ENCODE measurements at places on chromosomes 7 and 10.

- no peak for DNase-seq
Measured at GRCh38 chr10:70744617-70745143, 40.5 kb downstream of the TBATA start.

GRCh38 chr10:79229071-79229541 is 118.2 kb upstream of the PPIF start:
- DNase-seq: peak; percentile 67

DNA sequence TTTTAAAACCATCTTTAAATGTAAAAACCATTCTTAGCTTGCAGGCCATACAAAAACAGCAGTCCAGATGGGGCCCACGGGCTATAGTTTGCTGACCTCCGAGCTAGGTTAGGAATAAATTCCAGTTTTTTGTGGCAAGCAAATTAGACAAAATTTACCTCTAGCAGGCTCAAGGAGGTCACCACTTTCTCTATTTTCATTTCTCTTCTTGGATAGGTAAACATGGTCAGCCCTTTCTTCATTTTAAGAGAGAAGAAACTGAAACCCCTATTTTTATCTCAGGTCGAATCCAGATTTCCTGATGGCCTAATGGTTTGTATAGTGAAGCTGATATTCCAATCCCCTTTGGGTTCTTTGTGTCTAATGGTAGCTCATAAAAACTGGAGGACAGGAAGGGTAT is 10.7 kb downstream of the IKZF5 start:
- DNase-seq: no peak

- no peak for DNase-seq
Measured at GRCh38 chr7:74473116-74473515, 19.4 kb downstream of the GTF2IRD1 start.

GRCh38 chr7:157497744-157498651 is 161.2 kb downstream of the DNAJB6 start:
- DNase-seq: no peak

GRCh38 chr7:42102301-42102700 is 134.7 kb downstream of the GLI3 start:
- DNase-seq: no peak

- DNase-seq: no peak
Measured at GRCh38 chr7:157113607-157114006, 25.1 kb upstream of the UBE3C start.

DNA sequence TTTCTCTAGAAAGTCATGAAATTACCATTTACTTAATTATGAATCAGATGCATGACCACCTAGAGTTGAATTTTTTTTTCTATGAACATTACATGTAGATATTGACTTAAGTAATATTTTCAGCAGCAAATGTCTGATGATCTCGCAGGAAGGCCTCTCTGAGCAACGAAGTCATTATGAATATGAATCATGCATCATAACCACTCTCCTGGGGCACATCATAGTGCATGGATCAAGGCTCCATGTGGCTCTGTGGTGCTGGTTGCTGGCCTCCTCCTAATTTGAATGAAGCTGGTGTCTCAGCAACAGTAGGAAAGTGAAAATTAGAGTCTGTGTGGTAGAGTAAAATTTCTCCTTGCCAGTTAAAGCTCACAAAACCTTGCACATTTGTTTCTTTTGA is 121.4 kb upstream of the INHBA start:
- DNase-seq: no peak

DNA sequence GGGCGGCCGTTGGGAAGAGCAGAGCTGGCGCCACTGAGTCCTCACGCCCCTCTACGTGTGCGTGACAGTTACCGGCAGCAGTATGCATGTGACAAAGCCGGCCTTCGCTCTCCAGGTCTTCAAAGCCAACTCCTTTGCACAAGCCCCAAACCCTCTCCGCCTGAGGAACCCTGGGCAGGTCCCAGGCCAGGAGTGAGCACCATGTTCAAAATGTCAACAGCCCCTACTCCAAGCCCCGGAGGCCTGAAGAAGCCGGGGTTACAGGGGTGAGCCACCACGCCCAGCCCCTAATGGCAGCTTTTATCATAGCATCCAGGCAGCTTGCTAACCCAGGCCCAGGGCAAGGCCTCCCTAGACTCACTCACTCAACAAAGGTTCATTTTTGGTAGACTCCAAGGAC is 70.8 kb downstream of the OAT start:
- DNase-seq: no peak

DNA sequence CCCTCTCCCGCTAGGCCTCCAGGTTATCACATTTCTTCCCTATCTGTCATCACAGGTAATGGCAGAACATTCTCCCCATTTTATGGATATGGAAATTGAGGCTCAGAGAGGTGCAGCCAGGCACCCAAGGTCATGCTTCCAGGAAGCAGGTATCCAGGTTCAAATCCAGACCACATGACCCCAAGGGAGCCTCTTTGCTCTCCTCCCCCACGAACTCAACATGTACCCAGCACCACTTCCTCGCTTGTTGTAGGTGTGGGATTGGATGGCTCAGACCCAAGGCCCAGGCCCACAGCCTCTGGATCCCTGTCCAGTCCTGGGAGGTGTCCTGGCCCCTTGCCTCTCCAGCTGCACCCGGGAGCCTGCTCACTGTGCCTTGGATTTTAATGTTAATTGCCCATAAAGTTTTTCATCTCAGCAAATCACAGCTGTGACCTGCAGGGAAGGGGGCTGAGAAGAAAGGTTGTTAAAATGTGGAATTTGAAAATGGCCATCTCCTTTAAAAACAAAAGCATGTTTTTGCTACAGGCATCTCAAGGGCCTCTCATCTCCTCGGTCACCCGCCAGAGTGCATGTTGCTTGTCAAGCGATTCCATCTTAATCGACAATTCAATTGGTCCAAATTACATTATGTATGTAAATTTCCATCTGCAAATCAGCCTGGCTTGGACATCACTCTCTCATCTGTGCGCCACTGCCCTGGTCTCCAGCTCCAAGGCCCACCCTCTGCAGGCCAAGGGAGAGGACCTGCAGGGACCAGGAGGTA is 205.4 kb upstream of the ZMIZ1 start:
- no peak for DNase-seq

DNA sequence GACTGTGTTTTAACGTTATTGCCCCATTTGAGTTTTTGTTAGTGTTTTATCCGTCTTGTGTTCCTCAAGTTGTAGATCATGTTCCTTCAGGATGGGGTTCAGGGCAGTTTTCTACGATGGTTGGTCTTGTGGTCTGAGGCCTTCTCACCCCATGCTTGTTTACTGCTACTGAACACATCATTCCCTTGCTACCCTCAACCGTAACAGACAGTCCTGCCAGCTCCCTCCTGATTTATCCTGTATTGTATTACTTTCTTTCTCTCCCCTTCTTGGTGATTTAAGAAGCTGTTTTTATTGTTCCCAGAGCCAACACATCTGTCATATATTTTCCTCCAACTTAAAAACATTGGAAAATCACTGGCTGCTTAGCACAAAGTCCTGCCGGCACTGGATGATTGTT is 719.8 kb downstream of the INHBA start:
- no peak for DNase-seq

DNA sequence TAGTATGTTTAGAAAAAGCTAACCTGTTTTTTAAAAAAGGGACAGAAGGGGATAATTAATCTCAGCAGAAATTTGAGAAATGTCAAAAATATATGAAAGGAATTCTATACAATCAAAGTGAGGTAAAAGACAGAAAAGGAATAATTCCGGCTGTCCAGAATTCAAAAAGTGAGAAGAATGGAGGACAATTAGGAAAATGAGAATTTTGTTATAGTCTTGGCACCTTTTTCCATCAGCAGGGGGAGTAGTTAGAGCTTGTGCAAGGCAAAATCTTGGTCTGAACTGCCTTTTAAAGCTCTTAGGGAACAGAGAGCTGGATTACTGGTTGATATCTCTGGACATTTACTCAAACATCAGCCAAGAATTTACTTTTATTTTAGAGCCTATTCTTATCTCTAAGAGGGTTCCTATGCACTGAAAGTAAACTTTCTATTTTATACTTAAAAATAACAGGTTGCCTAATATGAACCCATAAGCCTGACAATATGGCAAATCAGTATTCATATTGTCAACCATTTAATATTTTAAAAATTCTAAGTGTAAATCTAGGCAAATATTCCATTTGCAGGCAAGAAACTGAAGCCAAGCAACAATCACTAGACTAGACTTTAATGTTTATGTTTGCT is 185.6 kb downstream of the ANK3 start:
- peak; percentile 64 for DNase-seq

DNA sequence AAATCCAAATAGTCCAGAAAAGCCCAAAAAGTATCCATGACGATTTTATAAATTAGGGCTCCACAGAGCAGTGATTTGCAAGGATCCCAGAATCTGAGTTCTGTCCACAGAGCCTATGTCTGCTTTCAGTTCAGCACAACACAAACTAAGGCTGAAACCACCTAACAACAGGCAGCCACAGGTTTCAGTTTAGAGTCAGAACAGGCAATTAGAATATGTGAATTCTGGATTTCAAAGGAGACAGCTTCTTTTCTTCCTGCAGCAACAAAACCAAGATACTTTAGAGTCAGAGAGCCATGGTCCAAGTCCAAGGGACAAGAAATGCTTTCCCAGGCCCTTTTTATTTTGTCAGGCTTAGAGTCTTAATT is 23.6 kb downstream of the IFIT3 start:
- DNase-seq: peak; percentile 71

DNA sequence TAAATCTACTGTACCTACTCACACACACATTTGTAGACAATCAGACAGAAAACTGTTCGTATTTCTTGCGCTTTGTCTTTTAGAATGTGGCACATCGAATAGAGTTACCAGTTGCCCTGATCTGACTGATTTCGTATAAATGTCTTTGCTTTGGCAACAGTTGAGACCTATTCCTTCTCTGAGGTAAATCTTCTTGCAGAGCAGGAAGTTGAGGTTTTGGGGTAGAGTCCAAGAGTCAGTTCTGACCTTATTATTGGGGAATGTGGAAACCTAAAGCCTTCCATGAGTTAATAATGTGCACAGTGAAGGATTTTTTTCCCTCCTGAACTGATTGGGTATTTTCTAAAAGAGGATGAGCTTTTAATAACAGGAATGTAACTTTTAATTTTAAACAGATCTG is 135.3 kb downstream of the KIAA1217 start:
- DNase-seq: peak; percentile 81

GRCh38 chr7:26090927-26091519 is 61.0 kb upstream of the NFE2L3 start:
- peak; percentile 73 for DNase-seq

DNA sequence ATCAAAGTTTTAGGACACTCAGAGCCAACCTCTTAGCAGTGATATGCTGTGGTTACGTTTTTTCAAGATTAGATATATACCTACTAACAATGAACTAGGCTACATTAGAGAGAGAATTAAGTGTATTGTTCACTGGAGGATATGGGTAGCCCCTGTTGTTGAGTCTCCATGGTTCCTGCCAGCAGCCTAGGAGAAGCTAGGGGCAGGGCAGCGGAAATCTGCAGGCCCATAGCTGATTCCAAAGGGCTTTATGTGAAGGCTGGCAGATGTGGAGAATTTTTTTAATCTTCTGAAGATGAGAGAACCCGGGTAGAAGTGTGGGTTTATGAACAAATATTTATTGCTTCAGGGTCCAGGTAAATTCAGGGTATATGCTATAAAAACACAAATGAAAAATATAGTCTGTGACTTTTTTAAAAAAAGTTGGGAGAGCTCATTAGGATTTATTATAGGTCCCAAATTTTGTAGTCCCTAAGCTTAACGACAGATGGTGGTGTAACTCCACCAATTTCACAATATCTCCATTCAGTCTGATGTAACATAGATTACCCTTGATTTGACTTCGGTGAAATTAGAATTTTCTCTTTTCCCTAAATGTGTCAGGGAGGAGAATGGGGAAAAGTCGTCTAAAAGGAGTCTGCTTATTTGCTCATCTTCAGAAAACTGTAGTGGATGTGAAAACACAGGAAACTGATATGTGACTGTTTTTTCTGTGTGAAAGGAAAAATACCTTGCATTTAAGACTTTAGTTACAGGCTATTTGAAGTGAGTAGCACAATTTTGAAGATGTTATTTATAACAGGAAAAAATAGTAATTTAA is 163.0 kb upstream of the PPP1R3A start:
- DNase-seq: peak; percentile 77

- DNase-seq: peak; percentile 46
Measured at GRCh38 chr10:71694567-71694968, 25.0 kb downstream of the C10orf105 start.

GRCh38 chr7:154306036-154306435 is 253.8 kb downstream of the DPP6 start:
- DNase-seq: no peak

DNA sequence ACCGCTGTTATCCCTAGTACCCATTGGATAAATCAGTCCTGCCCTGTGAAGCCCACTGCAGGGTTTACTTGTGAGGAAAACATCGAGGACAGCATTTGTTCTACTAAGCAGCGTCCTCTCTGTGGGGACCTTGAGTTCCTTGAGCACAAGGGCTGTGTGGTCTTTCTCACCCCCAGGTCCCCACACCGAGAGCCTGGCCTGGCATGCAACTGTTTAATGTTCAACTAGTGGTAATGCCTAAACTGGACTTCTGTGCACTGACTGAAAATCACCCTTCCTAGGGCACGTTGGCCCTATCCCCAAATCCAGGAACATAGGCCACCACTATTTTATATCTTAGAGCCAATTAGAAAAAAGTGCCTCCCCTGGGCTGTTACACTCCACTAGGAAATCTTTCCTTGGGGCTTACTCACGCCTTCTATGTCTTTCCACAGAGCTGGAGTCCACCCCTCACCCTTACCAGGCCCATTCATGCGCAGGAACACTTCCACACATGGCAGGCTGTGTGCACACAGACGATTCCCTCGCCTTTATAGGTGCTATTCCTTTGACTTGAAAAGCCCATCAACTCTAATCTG is 1.7 kb upstream of the TMEM213 start:
- DNase-seq: no peak
